Lower lobe of right lung (tissue), 2 donors: ENCODE measurements at places on chromosomes 3 and 15. TPM values are rescaled to one million over a fixed set of nuclear protein-coding genes. Genes with fewer than 3 reads are reported as not detected.

GRCh38 chr3:50190936-50191660 is at the start of gene GNAT1:
TSS of gene GNAT1 (plus strand) at chr3:50191610. CDS start at chr3:50191726, 116 bp downstream.
- no peak within 1 kb of the TSS for H3K27ac ChIP-seq
- peaks cover 31% of the 10 kb centered on the region for H3K27me3 ChIP-seq
- H3K4me1 ChIP-seq = peaks cover 27% of the 10 kb centered on the region
- H3K4me3 ChIP-seq = no peak within 1 kb of the TSS
- H3K36me3 ChIP-seq = peaks cover 6% of the 10 kb centered on the region

DNA sequence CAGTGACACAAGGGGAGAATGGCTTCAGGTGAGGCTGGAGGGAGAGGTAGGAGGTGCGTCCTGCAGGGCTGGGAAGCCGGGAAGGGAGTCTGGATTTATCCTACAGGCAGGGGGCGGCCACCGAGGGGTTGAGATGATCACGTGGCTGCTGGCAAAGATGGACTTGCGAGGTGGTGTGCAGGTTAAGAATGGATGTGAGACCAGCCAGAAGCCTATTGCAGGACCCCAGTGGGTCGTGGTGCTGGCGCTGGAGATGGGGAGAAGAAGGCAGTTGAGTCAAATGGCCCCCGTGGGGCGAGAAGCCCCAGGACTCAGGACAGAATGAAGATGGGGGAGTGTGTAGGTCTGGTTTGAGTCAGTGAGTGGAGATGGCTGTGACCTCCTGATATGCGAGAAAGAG is 183.1 kb downstream of the FAM43A start:
- DNase-seq = no peak
- H3K4me1 ChIP-seq = peaks cover 44% of the 10 kb centered on the region
- H3K4me3 ChIP-seq = no peak overlapping the region
- H3K27me3 ChIP-seq = no peaks in the 10 kb centered on the region
- no peak overlapping the region for H3K27ac ChIP-seq

DNA sequence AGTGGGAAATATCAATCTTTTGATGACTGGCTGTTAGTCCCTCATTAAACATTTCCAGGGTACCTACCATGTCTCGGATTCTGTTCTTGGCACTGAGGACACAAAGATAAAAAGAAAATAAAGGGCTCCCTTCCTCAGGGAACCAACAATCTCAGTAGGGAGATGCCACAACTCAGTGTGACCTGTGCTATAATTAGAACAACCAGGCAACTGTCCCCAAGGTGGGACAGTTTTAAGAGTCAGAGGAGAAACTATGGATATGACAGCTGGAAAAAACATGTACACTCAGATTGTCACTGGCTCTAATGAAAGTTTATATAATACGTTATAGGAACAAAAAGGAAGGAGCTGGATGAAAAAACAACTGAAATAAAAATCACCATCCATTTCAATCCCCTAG is 23.3 kb upstream of the CMTM8 start:
- H3K36me3 ChIP-seq = no peaks in the 10 kb centered on the region
- DNase-seq = no peak
- H3K27ac ChIP-seq = no peak overlapping the region
- H3K4me3 ChIP-seq = no peak overlapping the region
- H3K27me3 ChIP-seq = no peaks in the 10 kb centered on the region

GRCh38 chr3:48433472-48434118 is 3.7 kb upstream of the PLXNB1 start:
- peaks cover 4% of the 10 kb centered on the region for H3K27me3 ChIP-seq
- no peak overlapping the region for H3K4me3 ChIP-seq
- no peak for DNase-seq
- peaks cover 14% of the 10 kb centered on the region for H3K36me3 ChIP-seq
- H3K27ac ChIP-seq = peak overlapping the region; percentile 37

GRCh38 chr3:78761126-78761525 is 1006.7 kb downstream of the ROBO1 start:
- H3K27me3 ChIP-seq = no peaks in the 10 kb centered on the region
- no peak overlapping the region for H3K4me3 ChIP-seq
- no peak for DNase-seq
- H3K4me1 ChIP-seq = no peaks in the 10 kb centered on the region
- H3K27ac ChIP-seq = no peak overlapping the region

- peaks cover 14% of the 10 kb centered on the region for H3K4me1 ChIP-seq
- no peaks in the 10 kb centered on the region for H3K27me3 ChIP-seq
- no peak overlapping the region for H3K27ac ChIP-seq
- peaks cover 5% of the 10 kb centered on the region for H3K36me3 ChIP-seq
- no peak overlapping the region for H3K4me3 ChIP-seq
Measured at GRCh38 chr15:99720533-99720932, 12.7 kb downstream of the LYSMD4 start.

GRCh38 chr15:93705753-93706455 is 525.5 kb upstream of the MCTP2 start:
- H3K27me3 ChIP-seq = no peaks in the 10 kb centered on the region
- DNase-seq = no peak
- no peaks in the 10 kb centered on the region for H3K4me1 ChIP-seq
- no peak overlapping the region for H3K27ac ChIP-seq
- H3K36me3 ChIP-seq = no peaks in the 10 kb centered on the region

DNA sequence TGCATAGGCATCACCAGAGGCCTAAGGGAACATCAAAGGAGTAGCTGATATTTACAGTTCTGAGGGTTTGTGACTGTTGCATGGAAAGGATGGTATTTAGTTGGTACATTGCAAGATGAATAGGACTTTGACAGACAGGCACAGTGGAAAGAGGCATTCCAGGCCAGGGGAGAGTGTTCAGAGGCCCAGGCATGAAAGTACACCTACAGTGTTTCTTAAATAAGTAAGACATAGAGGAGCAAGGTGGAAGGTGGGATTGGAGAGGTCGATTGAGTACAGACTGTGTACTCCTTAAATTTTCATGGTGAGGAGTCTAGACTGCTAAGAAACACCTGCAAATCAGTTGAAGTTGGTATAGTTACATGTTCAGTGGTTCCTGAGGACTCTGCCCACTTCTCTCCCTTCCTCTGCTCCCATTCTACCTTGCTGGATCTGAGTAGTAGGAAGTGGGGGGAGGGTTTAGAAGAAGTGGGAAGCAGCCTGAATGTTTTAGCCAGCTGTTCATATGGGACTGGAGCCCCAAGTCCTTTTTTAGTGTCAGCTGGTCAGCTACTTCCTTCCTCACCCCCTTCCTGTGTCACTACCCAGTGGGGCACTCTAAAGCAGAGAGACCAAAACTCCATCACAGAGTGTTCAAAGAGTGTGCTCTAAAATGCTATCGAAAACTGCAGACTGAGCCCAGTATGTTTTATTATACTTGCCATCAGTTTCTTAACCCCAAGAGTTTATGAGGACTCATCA is 14.0 kb downstream of the KLHL18 start:
- DNase-seq = no peak
- no peaks in the 10 kb centered on the region for H3K27me3 ChIP-seq
- H3K27ac ChIP-seq = no peak overlapping the region
- H3K4me3 ChIP-seq = no peak overlapping the region
- H3K4me1 ChIP-seq = peaks cover 13% of the 10 kb centered on the region

GRCh38 chr15:98669638-98670037 is 21.3 kb downstream of the IGF1R start:
- H3K27ac ChIP-seq = no peak overlapping the region
- H3K4me3 ChIP-seq = no peak overlapping the region
- DNase-seq = no peak
- H3K36me3 ChIP-seq = no peaks in the 10 kb centered on the region

DNA sequence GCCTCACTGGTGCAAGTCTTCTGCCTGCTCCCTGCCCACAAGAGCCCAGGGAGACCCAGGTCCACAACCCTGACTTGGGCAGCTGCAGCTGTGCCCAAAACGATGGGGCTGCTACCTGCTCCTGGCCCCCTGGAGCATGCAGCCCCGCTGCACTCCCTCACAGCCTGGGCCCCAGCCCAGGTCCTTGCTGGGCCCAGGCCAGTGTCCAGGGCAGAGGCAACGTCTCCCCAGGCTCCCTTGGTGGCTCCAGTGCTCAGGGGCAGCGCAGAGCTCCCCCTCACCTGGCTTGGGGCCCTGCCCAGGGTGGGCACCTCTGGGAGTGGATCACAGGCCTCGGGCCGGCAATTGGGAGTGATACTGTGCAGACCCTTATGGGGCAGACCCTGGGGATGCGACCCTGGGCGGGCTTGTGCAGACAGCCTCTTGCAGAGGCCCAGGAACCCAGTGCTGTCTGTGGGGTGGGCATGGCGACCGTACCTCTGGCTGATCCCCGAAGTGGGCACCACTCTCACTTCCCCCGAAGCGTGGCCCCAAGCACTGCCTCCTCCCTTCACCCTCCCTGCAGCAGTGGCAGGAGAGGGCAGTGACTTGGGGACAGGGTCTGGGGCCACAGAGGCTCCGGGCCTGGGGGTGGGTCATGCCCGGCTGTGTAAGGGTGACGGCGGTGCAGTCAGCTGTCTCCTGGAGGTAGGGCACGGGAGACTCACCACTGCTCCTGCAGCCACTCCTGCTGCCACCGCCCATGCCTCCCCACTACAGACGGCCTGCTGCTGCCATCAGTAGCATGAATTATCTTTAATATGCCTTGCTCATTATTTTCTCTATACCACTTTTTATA is 255.9 kb downstream of the DOCK3 start:
- no peaks in the 10 kb centered on the region for H3K36me3 ChIP-seq
- no peaks in the 10 kb centered on the region for H3K4me1 ChIP-seq
- H3K4me3 ChIP-seq = no peak overlapping the region
- H3K27me3 ChIP-seq = no peaks in the 10 kb centered on the region
- no peak for DNase-seq
- no peak overlapping the region for H3K27ac ChIP-seq

GRCh38 chr3:25153561-25153960 is 274.5 kb upstream of the RARB start:
- DNase-seq = no peak
- H3K27ac ChIP-seq = no peak overlapping the region
- H3K4me1 ChIP-seq = no peaks in the 10 kb centered on the region

DNA sequence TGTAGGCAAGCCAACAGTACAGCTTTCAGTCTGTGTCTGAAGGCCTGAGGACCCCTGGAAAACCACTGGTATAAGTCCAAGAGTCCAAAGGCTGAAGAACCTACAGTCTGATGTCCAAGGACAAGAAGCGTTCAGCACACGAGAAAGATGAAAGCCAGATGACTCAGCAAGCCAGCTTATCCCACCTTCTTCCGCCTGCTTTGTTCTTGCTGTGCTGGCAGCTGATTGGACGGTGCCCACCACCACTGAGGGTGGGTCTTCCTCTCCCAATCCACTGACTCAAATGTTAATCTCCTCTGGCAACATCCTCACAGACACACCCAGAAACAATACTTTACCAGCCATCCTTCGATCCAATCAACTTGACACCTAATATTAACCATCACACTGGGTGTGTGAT is 59.0 kb upstream of the PDZRN3 start:
- no peak overlapping the region for H3K4me3 ChIP-seq
- DNase-seq = no peak
- no peak overlapping the region for H3K27ac ChIP-seq
- no peaks in the 10 kb centered on the region for H3K27me3 ChIP-seq

GRCh38 chr3:81910244-81910852 is 148.9 kb upstream of the GBE1 start:
- no peaks in the 10 kb centered on the region for H3K27me3 ChIP-seq
- no peak for DNase-seq
- H3K4me1 ChIP-seq = no peaks in the 10 kb centered on the region
- H3K4me3 ChIP-seq = no peak overlapping the region
- H3K27ac ChIP-seq = no peak overlapping the region

- no peak for DNase-seq
- no peak overlapping the region for H3K27ac ChIP-seq
- H3K4me3 ChIP-seq = no peak overlapping the region
Measured at GRCh38 chr3:183797996-183798395, 27.4 kb downstream of the MAP6D1 start.

DNA sequence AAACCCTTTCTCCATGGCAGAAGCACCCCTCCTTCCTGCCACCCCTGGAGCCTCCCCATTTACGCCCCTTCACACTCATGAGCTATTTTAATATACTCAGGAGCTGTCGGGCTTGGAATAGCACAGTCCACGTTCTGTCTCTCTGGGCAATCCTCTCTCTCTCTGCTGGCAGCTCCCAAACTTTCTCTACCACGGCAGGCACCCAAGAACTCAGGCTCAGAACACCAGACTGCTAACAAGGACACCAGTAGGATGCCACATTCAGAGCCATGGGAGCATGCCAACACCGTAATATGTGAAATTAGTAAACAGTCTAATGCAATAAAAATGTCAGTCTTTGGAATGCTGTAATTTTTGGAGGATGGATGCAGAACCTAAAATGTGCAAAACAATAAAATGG is 19.3 kb downstream of the TNFAIP8L3 start:
- no peak for DNase-seq
- no peaks in the 10 kb centered on the region for H3K36me3 ChIP-seq

DNA sequence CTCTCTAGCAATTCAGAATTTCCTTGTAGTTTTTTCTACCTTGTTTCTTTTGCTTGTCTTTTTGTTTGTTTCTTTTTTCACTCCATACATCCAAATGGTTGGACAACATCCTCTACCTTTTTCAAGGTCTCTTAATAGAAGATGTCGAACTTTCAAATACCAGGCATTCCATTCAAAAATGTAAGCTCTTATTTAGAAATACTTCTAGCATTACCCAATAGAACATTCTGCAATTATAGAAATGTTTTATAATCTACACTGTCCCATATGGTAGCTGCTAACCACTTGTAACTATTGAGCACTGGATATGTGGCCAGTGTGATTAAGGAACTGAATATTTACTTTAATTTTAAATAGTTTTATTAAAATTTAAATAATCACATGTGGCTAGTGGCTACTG is 196.2 kb upstream of the MRPL3 start:
- DNase-seq = no peak
- no peak overlapping the region for H3K27ac ChIP-seq
- no peaks in the 10 kb centered on the region for H3K27me3 ChIP-seq
- no peaks in the 10 kb centered on the region for H3K36me3 ChIP-seq

GOLGA6L10 gene
- 0.41 TPM for total RNA-seq

CHRM5 gene
- not detected for total RNA-seq

LMCD1 gene
- 93.6 TPM for total RNA-seq

CLDN16 gene
- 0.74 TPM for total RNA-seq

BCHE gene
- 5.8 TPM for total RNA-seq

TARS3 gene
- total RNA-seq = 11.7 TPM

TF gene
- 2.8 TPM for total RNA-seq

FMN1 gene
- 38.8 TPM for total RNA-seq

ADAMTS9 gene
- total RNA-seq = 11.7 TPM

HDDC3 gene
- total RNA-seq = 16.0 TPM

ABTB1 gene
- 56.6 TPM for total RNA-seq
